NCI-H2029 treated with DMSO at 0.1 percent for 48 hours (cell line): ENCODE measurements at places on chromosomes 4 and X.

GRCh38 chr4:41538017-41538733, at the start of gene LIMCH1:
TSS of gene LIMCH1 (plus strand) at chr4:41538157. CDS start at chr4:41605996, 67,839 bp downstream.
- DNase-seq = no peak

DNA sequence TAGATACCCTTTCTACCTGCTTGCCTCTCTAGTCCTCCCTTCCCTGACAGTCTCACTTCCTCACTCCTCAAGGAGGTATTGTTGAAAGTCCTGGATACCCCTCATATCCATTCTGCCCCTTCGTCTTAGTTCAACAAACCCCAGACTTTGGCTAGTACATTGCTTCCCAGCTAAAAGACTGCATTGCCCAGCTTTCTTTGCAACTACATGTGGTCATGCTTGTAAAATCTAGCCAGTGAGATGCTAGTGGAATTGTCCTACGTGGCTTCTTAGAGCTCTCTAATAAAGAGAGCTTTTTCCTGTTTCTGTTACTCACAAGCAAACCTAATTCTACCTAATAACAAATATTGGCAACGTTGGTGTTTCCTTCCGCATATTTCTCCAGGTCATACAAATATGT, 237.9 kb upstream of the PSAPL1 start:
- no peak for DNase-seq

DNA sequence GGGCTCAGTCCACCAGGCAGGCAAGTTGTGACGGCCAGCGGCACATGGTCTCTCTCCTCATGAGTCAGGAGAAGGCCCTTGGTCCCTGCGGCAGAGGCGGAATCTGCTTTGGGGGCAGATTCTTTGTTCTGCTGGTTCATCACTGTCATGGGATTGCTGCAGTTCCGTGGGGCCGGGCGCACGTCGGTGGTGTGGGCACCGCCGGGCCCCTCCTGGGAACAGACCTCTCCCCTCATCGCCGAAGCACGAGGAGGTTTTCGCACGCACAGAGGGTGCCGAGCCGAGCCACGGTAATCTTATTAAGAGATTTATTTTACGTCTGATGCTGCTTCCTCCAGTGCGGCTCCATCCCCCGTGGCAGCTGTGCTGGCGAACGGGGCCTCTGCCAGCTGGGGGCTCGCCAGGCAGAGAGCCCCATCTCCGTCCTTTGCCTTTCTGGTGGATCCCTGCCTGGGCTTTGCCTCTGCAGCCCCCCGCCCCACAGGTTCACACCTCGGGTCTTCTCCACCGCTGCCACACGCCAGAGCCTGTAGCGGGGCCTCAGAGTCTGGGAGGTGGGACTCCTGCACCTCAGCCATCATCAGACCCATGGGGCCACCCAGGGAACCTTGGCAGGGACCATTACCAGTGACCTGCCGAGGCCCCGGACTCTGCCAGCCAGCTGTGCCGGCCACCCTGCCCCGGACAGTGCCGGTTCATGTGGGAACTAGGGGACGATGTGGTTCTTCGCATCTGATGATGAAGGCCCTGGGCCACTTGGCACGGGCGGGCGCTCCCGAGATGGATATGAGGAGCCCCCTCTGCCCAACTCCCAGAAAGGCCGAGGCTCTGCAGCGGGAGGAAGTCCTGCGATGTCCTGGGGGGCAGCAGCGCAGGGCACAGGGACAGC, 86.7 kb upstream of the NKX1-1 start:
- DNase-seq = no peak

DNA sequence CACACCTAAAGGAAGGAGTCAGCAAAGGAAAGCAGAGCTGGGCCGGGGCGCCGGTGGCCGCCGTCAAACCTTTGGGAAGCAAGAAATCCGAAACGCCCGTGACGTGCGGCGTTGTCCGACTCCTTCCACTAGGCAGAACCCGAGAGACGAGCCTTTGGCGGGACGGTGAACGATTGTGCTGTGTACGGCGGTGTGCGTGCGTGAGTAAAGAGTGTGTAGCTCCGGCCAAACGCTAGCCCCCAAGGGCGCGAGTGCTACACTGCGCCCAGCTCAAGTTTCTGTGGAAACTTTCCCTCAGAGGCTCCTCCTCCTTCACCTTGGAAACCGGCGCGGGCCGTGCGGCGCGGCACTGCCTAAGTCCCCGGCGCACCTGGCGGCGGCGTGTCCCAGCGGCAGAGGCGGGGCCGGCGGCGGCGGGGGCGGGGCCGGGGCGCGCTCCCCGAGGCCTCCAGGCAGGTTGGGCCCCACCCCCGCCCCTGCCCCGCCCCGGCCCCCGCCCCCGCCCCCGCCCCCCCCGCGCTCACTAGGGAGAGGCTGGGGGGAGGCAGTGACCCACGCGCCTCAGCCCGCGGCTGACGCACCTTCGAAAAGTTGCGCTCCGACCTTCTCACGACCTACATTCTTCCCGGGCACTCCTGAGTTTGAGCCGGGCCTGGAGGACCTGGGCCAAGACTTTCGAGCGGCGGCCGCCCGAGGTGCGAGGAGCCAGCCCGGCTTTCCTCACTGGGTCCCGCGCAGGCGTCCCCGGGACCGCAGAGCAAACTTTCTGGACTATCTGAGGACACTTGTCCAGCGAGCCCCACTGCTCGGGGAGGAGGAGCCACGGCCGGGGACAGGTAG, at the start of gene FHIP1A:
FHIP1A (plus strand) TSS at position 547 of the 840 bp plus-strand sequence. CDS start 157,084 bp downstream, outside the sequence.
- peak; percentile 54 for DNase-seq

GRCh38 chr4:100786481-100786880, 268.7 kb upstream of the EMCN start:
- no peak for DNase-seq

DNA sequence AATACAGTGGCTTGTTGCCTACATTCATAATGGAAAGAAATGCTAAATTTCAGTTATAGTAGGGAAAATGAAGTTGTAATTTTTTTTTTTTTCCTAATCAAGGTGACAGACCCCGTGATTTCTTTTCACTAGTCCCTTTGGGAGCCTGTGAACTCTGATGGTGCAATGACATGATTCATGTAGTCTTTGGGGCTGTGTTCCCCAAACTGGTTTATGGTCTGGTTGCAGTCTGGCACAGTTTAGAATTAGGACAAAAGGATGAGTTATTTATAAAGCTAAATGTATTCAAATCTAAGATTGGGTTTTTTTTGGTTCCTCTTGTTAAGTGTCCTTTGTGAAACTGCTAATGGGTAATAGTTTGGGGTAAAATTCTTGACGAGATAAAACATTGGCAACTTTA, 66.0 kb downstream of the REPS2 start:
- DNase-seq = no peak

GRCh38 chr4:8599657-8600056, 7.1 kb downstream of the CPZ start:
- no peak for DNase-seq

DNA sequence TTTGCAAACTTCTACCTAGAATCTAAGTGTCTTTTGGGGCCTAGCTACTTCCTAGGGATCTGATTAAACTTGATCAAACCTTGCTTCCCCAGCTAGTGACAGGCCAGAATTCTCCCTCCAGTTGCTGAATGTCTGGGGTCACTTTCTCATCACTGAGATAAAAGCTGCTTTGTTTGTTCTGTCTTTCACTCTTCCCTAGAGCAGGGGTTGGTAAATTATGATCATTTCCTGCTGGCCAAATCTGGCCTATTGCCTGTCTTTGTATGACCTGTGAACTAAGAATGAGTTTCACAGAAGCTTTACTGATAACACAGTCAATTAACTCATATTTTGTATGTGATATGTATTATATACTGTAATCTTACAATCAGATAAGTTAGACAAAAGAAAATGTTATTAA, 157.8 kb upstream of the AADAT start:
- DNase-seq = no peak

GRCh38 chr4:163681208-163681821, 186.8 kb downstream of the TMA16 start:
- no peak for DNase-seq

GRCh38 chrX:97628326-97628725, 744.6 kb downstream of the RPA4 start:
- DNase-seq = no peak

- no peak for DNase-seq
Observed at GRCh38 chr4:186739802-186740434, 16.3 kb upstream of the FAT1 start.

- DNase-seq = no peak
Observed at GRCh38 chr4:127698789-127699200, 31.4 kb upstream of the SLC25A31 start.

- DNase-seq = no peak
Observed at GRCh38 chrX:25853002-25853479, 285.1 kb upstream of the MAGEB18 start.

DNA sequence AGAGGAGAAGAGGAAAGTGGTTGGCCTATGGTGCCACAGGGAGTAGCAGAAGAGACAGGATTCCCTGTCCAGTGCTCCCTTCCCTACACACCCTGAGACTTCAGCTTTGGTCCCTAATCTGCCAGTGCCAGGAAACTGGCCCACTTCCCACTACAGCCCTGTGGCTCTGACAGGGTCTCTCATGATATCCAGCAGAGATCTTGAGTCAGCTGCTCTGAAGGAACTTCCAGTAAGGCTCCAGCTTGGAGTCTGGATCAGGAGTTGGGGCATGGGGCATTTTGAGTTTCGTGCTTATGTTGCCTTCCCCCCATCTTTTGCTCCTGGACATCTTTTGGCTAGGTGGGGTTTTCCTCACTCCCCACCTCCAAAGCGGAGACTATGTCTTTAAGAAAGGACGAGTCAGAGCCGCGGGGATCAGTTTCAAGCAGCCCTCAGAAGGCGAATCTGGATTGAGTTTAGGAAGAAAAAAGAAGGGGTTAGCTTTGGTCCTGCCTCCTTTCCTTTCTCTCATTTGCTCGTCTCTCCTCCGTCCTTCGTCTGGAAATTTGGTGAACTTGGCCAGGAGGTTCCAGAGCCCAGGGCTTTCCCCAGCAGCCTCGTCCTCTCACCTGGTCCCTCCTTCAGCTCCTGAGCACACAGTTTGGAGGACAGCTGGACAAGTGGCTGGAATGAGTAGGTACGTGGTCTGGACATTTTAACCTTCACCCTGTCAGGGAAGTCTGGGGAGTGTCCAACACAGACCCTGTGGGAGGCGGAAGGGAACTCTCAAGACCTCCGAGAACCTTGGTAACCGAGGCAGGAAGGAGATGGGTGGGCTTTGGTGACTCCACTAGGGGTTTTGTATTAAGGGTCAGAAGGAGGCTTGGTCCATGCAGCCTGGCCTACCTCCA, 104.4 kb downstream of the RTL5 start:
- no peak for DNase-seq

DNA sequence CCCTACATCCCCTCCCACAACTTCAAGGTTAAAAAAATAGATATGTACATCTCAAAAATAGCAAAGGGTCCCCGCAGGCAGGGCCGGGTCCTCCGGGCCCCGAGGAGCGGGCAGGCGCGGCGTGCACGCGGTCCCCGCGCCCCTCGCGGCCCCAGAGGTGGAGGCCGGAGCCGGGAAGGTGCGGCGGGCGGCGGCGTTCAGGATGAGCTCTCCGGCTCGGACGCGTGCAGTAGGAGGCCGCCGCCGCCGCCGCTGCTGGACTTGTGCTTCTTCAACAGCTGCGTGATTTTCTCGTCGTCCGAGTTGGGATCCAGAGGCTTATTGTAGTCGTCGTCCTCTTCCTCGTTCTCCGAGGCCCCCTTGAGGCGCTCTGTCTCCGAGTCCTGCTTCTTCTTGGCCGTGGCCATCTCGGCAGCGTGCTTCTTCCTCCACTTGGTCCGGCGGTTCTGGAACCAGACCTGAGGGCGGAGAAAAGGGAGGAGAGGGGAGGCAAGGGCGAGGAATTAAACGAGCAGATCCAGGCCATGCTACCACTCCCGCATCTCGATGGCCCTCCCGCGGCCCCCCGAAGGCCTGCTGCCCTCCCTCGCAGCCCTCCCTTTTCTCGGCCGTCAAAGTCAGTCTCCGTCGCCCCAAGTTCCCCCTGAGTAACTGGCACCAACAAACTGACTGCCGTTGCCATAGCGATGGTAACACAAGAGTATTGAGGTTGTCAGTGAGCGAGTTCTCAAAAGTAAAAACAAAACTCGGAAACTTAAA, 5.8 kb downstream of the NKX6-1 start:
- DNase-seq = no peak

GRCh38 chr4:40200875-40201801, 4.3 kb downstream of the RHOH start:
- DNase-seq = no peak

- no peak for DNase-seq
Observed at GRCh38 chr4:16952462-16952871, 54.0 kb upstream of the LDB2 start.

GRCh38 chrX:261167-261918, 19.8 kb upstream of the PLCXD1 start:
- no peak for DNase-seq

- no peak for DNase-seq
Observed at GRCh38 chr4:152451496-152451895, 84.4 kb downstream of the FBXW7 start.

- DNase-seq = no peak
Observed at GRCh38 chrX:8946563-8946962, 87.4 kb downstream of the FAM9B start.

DNA sequence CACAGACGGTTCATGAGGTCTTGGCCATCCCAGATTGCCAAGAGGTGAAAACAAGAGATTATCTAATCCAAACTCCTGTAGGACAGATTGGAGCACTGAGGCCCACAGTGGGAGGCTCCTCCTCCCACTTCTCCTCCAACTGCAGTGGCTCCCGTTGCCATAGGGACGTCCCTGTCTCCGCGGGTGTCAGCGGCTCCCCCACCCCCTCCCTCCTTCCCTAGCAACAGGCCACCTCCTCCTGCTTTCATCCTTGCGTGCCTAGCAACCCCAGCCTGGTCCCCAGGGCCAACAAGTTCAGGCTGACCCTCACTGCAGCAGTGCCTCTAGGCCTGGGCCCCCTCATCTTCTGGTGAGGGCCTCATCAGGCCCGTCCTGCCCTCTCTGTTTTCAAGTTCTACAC, 6.8 kb upstream of the IQSEC2 start:
- DNase-seq = no peak

DNA sequence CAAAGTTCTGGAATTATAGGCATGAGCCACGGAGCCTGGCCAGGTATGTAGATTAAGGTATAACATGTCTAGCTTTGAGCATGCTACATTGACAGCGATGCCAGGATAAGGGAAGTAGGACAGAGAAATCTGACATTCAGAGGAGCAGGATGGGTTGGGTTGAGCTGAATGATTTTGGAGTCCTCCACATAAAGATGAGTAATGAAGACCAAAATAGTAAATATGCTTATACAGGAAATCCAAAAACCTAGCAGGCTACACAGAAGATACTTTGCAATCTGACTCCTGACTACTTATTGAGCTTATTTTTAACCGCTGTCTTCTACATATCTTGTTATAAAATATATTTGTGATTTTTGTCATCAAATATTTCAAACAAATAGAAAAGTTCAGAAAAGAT, 69.7 kb downstream of the PDGFC start:
- DNase-seq = no peak

- no peak for DNase-seq
Observed at GRCh38 chr4:60500810-60501209, 699.3 kb upstream of the ADGRL3 start.

GRCh38 chrX:49754233-49754857, 58.6 kb upstream of the PAGE1 start:
- DNase-seq = no peak

- DNase-seq = no peak
Observed at GRCh38 chr4:183185018-183185417, 86.0 kb downstream of the WWC2 start.

- no peak for DNase-seq
Observed at GRCh38 chr4:105139646-105140045, 7.0 kb upstream of the TET2 start.

- no peak for DNase-seq
Observed at GRCh38 chrX:113260474-113260873, 419.8 kb upstream of the AMOT start.

- DNase-seq = no peak
Observed at GRCh38 chr4:182752158-182752910, 164.9 kb downstream of the DCTD start.
